ENCODE measurements at places on chromosomes 13 and 19. TPM values are rescaled to one million over a fixed set of nuclear protein-coding genes. Genes with fewer than 3 reads are reported as not detected.

DKKL1 gene
- total RNA-seq: not detected

ZNF613 gene
- 7.9 TPM for total RNA-seq

CYP4F12 gene
- total RNA-seq: 82.9 TPM

IZUMO4 gene
- total RNA-seq: 11.5 TPM

CCNA1 gene
- total RNA-seq: 5.6 TPM

CCDC122 gene
- 8.5 TPM for total RNA-seq

PCDH17 gene
- total RNA-seq: 9.4 TPM

ATCAY gene
- 0.63 TPM for total RNA-seq

TMC4 gene
- total RNA-seq: 198 TPM

NANOS3 gene
- 0.75 TPM for total RNA-seq

PRSS57 gene
- total RNA-seq: not detected

MAP4K1 gene
- total RNA-seq: 8.2 TPM

NALCN gene
- 6.8 TPM for total RNA-seq

GIPC3 gene
- total RNA-seq: 1.3 TPM

RLN3 gene
- not detected for total RNA-seq

- no peak for DNase-seq
Observed at GRCh38 chr19:31838163-31838815, 489.1 kb upstream of the TSHZ3 start.

DNA sequence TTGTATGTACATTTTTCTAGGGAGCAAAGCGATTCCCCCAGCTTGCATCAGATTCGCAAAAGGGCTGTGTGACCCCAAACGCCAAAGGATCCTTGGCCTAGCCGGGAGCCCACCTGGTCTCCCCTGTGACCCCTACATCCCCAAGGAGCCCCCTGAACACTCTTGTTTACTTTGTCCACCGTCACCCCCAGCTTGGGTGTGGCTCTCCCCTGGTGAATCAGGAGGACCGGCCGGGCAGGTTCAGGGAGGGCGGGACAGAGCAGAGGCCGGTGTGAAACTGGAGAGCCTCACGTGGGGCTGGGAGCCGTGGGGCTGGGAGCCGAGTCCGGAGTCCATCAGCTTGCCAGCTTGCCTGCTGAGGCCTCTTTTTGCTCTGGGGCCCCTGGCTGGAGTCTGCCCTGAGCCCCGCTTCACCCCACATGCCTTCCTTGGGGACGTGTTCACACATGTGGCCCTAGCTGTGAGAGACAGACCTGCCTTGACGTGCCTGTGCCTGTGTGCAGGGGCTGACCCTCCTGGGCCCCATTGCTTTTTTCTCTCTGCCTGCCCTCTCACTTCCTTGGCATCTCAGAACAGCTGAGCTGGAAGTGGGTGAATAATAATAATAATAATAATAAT is 2.0 kb downstream of the ITPKC start:
- DNase-seq: peak; percentile 87

GRCh38 chr19:52221831-52222375 is 32.1 kb downstream of the PPP2R1A start:
- no peak for DNase-seq

GRCh38 chr19:30742406-30742938 is 370.3 kb downstream of the ZNF536 start:
- no peak for DNase-seq

GRCh38 chr19:17303167-17303939 is at the start of gene ABHD8:
TSS of gene ABHD8 (minus strand) at chr19:17303425. CDS start at chr19:17301616, 1,809 bp downstream.
- DNase-seq: peak; percentile 96

DNA sequence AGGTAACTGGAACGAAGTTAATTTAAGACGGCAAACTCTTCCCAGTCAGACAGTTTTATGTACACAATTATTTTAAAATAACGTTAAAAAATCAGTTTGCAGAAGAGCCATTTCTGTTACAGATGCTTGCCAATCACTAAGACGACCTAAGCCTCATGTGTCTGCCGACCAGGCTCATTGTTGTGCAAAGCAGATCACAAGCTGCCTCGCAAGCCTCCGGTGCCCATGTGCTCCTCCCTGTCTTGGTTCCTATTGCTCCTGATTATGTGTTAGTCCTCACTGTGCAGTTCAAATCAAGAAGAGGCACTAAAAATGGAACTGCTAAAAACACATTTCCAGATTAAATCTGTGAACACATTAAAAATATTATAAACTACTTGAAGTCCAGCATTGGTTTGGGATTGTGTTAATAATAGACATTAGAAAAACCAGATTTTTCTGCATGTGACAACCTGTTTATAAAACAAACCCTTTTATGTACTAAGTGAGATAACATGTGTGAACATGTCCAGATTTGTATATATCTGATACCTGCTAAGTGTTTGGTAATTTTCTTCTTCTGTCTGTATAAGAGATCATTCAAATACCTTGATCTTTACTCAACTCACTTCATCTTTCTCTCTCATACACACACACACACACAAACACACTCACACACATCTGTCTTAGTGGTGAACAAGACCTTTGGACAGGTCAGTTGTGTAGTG is 81.9 kb upstream of the SLC15A1 start:
- DNase-seq: no peak

- DNase-seq: no peak
Observed at GRCh38 chr13:101264931-101265330, 151.4 kb downstream of the NALCN start.

DNA sequence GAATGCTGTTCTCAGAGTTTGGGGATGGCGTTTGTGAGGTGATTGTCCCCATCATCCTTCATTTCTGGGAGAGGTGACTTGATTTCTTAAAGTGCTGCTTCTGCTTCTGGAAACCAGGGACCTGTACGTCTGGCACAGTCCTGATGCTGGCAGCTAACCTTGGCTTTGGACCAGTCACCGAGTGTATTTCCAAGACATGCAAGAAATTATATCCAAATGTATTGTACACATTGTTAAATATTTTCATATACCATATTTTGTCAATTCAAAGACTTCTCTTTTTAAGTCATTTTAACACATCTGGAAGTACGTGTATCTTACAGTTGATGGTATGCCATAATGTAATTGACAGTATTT is 97.4 kb downstream of the ARHGEF7 start:
- no peak for DNase-seq

- DNase-seq: no peak
Observed at GRCh38 chr19:45762870-45763631, 6.0 kb downstream of the SIX5 start.

DNA sequence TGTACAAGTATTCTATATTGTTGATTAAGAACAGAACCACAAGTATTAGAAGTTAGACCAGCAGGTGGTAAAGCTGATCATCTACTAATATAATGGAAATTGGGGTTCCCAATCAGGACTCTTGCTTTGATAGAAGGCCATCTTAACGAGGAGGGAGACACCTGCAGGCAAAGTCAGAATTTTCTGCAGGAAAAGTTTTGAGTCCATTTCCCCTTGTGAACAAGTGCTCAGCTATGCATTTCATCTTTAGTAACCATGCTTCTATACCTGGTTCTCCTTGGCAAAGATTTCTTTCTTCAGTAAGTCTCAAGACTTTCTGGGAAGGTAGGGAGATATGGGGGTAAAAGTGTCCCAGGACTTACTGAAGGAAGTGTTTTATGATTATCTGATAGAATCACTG is 36.1 kb upstream of the USPL1 start:
- DNase-seq: no peak

GRCh38 chr19:497491-497868 is 1.2 kb downstream of the MADCAM1 start:
- no peak for DNase-seq

- no peak for DNase-seq
Observed at GRCh38 chr13:32821149-32821688, 195.0 kb upstream of the KL start.

DNA sequence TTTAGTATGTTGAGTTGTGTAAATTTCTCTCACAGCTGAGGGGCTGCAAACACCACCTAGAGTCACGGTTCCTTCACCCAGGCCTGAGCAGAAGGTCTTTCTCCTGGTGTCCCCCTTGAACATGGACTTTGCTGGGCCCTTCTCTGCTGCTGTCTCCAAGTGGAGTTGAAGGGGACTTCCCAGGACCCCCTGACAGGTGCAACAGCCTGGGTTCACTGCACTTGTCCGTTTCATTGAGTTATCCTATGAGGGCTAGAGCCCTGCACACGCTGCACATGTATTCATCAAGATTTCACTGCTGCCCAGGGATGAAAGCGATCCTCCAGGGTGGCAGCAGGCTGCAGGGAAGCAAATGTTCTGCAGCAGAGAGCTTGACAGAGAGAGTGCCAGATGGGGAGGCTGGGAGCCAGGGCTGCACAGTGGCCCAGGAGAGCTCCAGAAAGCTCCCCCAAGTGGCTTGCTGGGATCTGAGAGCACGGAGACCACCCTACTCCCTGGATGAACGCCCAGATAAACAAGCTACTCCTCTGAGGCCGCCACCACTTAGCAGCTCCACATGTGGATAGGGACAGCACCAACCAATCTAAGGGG is 10.3 kb downstream of the TMEM272 start:
- DNase-seq: no peak

GRCh38 chr13:90414691-90415596 is 932.5 kb upstream of the MIR17HG start:
- no peak for DNase-seq

DNA sequence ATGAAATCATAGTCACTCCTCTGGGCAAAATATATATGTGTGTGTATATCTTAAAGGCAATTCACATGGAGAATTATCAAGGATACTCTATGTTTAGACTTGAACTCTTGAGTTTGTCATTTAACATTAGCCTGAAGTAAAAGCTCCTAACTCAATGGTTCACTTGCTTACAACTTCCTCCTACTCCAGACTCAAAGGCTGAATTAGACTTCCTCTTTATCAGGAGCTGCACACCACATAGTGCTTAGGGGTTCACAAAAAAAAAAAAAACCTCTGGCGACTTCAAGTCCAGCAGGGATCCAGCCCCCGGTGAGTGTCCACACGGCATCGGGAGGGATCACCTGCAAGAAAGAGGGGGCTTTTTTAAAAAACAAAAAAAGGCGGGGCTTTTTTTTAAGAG is 68.2 kb upstream of the LSM14A start:
- no peak for DNase-seq

DNA sequence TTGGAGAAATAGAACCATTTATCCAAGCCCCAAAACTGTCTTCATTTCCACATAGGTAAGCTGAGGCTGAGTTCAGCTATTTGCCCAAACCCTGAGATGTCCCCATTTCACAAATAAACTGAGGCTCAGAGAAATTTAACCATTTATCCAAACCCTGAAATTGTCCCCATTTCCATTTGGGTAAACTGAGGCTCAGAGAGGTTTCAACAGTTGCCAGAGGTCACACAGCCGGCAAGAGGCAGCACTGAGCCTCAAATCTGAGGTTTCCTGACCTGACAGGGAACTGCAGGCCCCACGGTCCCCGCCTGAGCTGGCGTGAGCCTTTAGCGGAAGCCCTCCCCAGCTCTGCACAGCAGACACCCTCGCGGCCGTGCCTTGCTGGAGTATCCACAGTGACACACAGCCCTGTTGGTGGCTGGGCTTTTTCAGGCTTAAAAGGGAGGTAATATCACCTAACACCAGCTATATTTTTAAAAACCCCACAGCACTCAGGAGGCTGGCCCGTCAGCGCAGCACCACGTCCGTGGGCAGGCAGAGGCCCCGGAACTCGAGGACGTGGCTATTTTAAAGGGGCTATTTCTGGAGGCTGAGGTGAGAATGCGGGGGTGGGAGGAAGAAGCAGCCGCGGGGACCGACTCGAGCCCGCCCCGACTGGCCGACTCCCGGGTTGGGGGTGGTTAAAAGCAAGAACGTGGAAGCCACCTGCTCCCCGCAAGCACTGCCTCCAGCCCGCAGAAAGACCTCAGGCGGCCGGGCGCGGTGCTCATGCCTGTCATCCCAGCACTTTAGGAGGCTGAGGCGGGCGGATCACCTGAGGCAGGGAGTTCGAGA is 18.5 kb downstream of the PTPRS start:
- DNase-seq: no peak

DNA sequence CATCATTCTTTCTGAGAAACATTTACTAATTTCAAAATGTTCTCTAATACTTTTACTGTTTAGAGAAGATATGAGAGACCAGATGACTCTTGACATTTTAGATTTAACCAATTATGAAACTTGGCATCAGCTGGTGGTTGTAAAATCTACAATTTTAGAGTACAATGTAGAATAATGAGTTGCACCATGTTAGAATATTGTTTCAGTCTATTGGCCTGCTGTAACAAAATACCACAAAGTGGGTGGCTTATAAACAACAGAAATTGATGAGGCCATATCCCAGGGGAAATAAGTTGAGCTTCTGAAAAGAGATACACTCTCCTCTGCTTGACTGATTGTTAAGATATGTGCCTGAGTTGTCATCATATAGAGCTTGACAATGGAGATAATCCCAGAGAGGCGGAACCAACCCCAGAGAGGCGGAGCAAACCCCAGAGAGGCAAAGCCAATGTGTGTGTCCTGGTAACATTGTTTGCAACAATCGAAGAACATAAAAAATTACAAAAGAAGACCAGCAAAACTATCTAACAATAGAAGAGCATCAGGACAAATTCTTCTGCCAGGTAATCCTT is 373.0 kb upstream of the SLITRK1 start:
- no peak for DNase-seq

GRCh38 chr19:32166238-32166637 is 179.2 kb upstream of the ZNF507 start:
- no peak for DNase-seq

GRCh38 chr19:12137221-12137940 is 2.8 kb downstream of the ZNF20 start:
- no peak for DNase-seq

DNA sequence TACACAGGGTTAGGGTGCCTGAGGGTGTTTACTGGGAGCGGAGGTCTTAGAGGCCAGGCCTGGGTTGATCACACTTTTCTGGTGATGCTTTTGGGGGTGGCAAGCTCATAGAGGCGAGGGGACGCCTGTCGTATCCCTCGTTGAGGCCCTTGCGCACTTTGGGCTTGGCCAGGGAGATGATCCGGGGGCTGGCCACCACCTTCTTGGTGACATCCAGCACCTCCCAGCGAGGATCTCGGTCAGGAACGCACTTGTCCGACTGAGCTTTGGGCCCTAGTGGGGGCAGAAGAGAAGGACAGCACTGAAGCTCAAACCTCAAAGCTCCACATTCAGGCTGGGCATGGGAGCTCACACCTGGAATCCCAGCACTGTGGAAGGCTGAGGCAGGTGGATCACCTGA is 17.6 kb upstream of the MIER2 start:
- DNase-seq: no peak

DNA sequence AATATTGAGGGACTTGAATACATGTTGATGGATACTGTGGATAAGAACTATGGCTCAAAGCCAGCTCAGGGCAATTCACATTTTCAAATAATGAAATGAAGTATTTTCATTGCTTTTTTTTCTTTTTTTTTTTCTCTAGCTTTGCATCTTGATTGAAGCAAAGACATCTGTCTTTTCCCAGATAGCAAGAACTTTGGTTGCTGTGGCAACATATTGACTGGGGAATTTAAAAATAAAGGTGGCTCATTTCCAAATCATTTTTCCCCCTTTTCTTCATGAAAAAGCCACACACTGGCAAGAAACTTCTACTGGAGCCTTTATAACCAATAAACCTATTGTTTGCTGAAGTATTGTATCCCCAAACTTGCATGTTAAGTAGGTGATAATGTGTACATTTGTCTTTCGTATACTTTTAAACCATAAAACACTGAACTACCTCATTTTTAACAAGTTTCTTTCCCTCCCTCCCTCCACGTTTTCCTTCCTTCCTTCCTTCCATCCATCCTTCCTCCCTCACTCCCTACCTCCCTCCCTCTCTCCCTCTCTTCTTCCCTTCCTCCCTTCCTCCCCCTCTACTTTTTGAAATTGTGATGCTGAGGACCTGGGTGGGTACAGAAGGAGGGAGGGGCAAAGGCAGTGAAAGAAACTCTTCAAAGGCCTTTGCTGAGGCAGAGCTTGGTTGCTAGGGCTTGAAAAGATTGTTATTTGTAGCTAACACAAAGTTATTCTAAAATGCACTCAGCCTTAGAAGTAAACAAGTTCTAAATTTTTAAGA is 343.5 kb upstream of the SPRY2 start:
- no peak for DNase-seq

- DNase-seq: no peak
Observed at GRCh38 chr19:5130371-5131030, 161.6 kb downstream of the KDM4B start.

Data from mucosa of gallbladder (tissue), 1 donor.